ENCODE measurements at places on chromosomes 16 and 17. TPM values are rescaled to one million over a fixed set of nuclear protein-coding genes. Genes with fewer than 3 reads are reported as not detected.

CMTM2 gene
- total RNA-seq, result not detected

TAT gene
- not detected for total RNA-seq

PERCC1 gene
- total RNA-seq, result 0.18 TPM

CDYL2 gene
- 0.74 TPM for total RNA-seq

HOXB1 gene
- total RNA-seq, result 5.9 TPM

IKZF3 gene
- 0.04 TPM for total RNA-seq

GIT1 gene
- total RNA-seq, result 35.5 TPM
